Activated T-helper 1 cell treated with anti-CD3 and anti-CD28 coated beads, Interleukin-2, amount 50 U/mL, for 16 hours (primary cell): ENCODE measurements at places on chromosomes 2 and 18.

- DNase-seq, result no peak
Observed at GRCh38 chr2:65868177-65868576, 435.8 kb upstream of the SPRED2 start.

DNA sequence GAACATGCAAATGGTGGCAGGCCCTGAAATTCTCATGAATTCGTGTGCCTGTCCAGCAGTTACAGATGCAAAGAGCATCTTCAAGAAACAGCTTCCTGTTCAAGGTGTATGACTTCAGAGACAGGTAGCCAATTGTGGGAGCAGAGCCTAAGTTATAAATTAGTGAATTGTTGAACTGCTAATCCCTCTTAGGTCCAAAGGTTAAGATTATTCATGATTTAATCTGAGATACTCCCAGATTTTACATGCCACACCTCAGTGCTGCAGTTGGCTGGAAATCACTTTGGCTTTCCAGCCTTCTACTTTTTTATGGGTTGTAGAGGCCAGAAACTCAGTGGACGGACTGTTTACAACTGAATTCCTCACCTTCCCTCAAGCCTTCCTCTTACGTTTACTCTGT is 247.8 kb downstream of the AGPS start:
- no peak for DNase-seq

- no peak for DNase-seq
Observed at GRCh38 chr2:181998891-181999654, 13.4 kb downstream of the PPP1R1C start.

DNA sequence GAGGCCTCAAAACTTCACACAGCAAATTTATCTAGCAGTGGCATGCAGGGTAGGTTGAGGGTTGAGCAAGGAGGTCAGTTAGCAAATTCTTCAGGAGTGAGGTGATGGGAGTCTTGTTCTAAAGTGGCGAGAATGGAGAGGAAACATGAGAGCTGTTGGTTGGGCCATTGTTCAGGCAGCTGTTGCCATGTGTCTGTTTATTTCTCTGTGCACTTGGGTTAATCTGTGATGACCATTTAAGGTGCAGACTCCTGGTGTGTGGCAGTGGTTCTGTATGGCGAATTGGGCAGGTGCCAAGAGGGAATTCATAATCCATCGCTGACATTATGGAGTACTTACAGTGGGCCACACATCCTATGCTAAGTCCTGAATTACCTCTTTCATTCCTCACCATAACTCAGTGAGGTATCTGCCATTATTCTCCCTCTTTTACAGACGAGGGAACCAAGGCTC is 30.4 kb downstream of the TMEM178A start:
- DNase-seq, result no peak

- no peak for DNase-seq
Observed at GRCh38 chr2:72716601-72717000, 109.2 kb downstream of the EXOC6B start.

GRCh38 chr2:201852878-201853415 is 46.6 kb downstream of the CDK15 start:
- no peak for DNase-seq

- no peak for DNase-seq
Observed at GRCh38 chr2:31139671-31140070, 1.4 kb upstream of the GALNT14 start.
